ENCODE measurements at places on chromosomes 12 and 14. TPM values are rescaled to one million over a fixed set of nuclear protein-coding genes. Genes with fewer than 3 reads are reported as not detected.

FAM222A gene
- total RNA-seq, result 1.7 TPM

EXOC3L4 gene
- not detected for total RNA-seq

GRCh38 chr12:128318341-128318740, 51.4 kb downstream of the TMEM132C start:
- no peak for DNase-seq
- no peaks in the 10 kb centered on the region for H3K27me3 ChIP-seq
- no peaks in the 10 kb centered on the region for H3K4me1 ChIP-seq
- no peak overlapping the region for H3K27ac ChIP-seq

SERPINA9 gene
- total RNA-seq, result not detected

FAM186B gene
- 0.33 TPM for total RNA-seq

GRCh38 chr12:25578411-25579143, 25.5 kb upstream of the LMNTD1 start:
- no peak overlapping the region for H3K27ac ChIP-seq
- peaks cover under 1% of the 10 kb centered on the region for H3K27me3 ChIP-seq
- no peaks in the 10 kb centered on the region for H3K36me3 ChIP-seq
- no peaks in the 10 kb centered on the region for H3K4me1 ChIP-seq
- DNase-seq, result no peak

RNFT2 gene
- total RNA-seq, result 6.6 TPM

GRCh38 chr14:37588956-37589714, 5.9 kb downstream of the FOXA1 start:
- peaks cover 6% of the 10 kb centered on the region for H3K4me1 ChIP-seq
- H3K4me3 ChIP-seq, result no peak overlapping the region
- peaks cover 100% of the 10 kb centered on the region for H3K27me3 ChIP-seq
- H3K27ac ChIP-seq, result no peak overlapping the region
- no peak for DNase-seq

RASAL1 gene
- total RNA-seq, result not detected

TGM1 gene
- 3.9 TPM for total RNA-seq

DNA sequence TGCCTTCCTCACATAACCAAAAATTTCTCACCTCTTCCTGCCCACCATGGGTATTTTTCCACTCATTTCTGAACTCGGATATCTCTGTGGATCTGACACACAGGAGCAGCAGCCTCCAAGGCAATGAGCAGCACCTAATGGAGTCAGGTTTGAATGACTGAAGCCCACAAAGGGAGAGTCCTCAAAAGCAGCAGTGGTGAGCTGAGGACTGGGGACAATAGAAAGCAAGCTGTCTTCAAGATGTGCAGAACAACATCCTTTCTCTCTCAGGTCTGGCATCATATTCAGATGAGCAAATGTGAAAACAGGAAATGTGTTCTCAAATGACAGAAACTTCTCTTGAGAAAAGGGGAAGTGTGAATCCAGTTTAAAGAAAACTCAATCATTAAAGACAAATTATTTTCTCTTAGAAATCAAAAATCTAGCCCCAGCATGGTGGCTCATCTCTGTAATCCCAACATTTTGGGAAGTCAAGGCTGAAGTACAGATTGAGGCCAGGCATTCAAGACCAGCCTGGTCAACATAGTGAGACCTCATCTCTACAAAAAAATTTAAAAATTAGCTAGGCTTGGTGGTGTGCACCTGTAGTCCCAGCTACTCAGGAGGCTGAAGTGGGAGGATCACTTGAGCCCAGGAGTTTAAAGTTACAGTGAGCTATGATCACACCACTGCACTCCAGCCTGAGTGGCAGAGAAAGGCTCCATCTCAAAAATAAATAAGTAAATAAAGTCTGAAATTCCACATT, 54.2 kb downstream of the C12orf42 start:
- no peaks in the 10 kb centered on the region for H3K4me1 ChIP-seq
- H3K27ac ChIP-seq, result no peak overlapping the region
- no peak for DNase-seq
- no peaks in the 10 kb centered on the region for H3K27me3 ChIP-seq
- no peak overlapping the region for H3K4me3 ChIP-seq

- H3K4me1 ChIP-seq, result no peaks in the 10 kb centered on the region
- H3K36me3 ChIP-seq, result no peaks in the 10 kb centered on the region
- H3K4me3 ChIP-seq, result no peak overlapping the region
- H3K27ac ChIP-seq, result no peak overlapping the region
Measured at GRCh38 chr12:107225635-107226034, 132.3 kb upstream of the CRY1 start.

DNA sequence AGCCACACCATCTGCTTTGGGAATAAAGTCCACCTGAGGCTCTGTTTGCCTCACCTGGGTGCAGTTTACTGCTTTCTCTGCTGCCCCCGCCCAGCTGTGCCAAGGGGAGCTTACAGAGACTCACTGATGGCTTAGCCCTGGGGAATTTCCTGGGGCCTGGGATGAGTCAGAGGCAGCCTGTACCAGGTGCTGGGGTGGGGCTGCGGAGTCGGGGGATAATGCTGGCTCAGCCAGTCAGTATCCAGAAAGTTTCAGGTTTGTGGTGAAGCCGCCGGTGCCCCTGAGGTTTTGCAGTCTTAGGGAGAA, 22.3 kb downstream of the PLEKHG3 start:
- H3K4me3 ChIP-seq, result no peak overlapping the region
- no peaks in the 10 kb centered on the region for H3K4me1 ChIP-seq
- H3K27me3 ChIP-seq, result no peaks in the 10 kb centered on the region
- no peak overlapping the region for H3K27ac ChIP-seq

DNA sequence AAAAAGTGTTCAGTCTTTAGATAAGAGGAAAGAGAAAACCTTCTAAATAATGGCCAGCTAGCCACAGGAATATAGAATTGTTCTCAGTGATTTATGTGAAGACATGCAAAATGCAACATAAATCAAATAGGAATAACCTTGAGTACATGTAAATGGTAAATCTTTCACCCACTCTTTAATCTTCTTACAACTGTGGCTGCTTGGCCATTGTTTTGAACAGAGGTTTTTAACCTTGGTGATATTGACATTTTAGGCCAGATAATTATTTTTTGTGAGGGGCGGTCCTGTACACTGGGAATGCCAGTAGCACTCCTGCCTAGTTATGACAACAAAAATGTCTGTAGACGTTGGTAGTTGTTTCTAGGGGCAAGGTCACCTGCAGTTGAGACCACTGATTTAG, 479.9 kb upstream of the NOVA1 start:
- no peaks in the 10 kb centered on the region for H3K4me1 ChIP-seq
- no peak overlapping the region for H3K4me3 ChIP-seq
- no peak overlapping the region for H3K27ac ChIP-seq
- H3K27me3 ChIP-seq, result no peaks in the 10 kb centered on the region

RPL10L gene
- not detected for total RNA-seq

GRCh38 chr12:9079883-9080675, 35.6 kb downstream of the A2M start:
- H3K4me1 ChIP-seq, result no peaks in the 10 kb centered on the region
- DNase-seq, result no peak
- H3K36me3 ChIP-seq, result no peaks in the 10 kb centered on the region
- no peak overlapping the region for H3K4me3 ChIP-seq

DNA sequence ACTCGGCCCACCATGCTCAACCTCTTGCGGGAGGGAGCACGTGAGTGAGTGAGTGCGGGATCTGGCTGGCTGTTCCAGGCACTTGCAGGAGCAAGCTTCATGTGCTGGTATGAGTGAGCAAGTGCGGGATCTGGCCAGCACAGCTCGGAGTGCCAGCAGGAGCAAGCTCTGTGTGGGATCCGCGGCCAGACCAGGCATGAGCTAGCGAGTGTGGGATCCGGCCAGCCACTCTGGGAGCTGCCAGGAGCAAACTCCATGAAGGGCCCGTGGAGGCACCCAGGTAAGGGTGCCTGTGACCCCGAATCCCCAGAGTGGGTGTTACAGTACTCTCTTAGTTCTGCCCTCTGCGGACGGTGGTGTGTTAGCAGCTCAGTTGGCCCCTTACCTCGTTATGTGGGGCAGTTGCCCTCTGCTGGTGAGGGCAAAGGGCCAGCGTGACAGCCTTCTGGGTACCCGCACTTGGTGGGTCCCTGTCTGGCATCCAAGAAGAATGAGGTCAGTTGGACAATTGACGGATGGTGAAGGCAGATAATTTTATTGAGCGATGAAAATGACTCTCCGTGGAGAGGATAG, 38.3 kb downstream of the RAD51B start:
- no peak for DNase-seq
- peaks cover 10% of the 10 kb centered on the region for H3K4me1 ChIP-seq
- H3K27ac ChIP-seq, result no peak overlapping the region
- H3K4me3 ChIP-seq, result no peak overlapping the region

- H3K4me3 ChIP-seq, result no peak overlapping the region
- no peaks in the 10 kb centered on the region for H3K27me3 ChIP-seq
- H3K27ac ChIP-seq, result no peak overlapping the region
- no peak for DNase-seq
- no peaks in the 10 kb centered on the region for H3K36me3 ChIP-seq
Measured at GRCh38 chr14:94615823-94616570, 3.8 kb downstream of the SERPINA3 start.

DNA sequence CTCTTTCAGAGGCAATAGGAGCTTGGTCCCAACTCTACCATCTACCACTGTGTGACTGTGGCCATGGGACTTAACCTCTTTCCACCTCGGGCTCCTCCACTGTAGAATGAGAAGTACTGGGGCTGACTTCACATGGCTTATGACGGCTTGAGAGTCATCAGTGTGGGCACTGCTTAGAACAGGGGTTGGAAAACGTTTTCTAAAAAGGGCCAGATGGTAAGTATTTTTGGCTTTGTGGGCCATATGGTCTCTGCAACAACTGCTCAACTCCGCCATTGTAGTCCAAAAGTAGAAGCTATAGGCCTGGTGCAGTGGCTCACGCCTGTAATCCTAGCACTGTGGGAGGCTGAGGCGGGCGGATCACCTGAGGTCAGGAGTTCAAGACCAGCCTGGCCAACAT, 69.2 kb upstream of the LTA4H start:
- H3K36me3 ChIP-seq, result no peaks in the 10 kb centered on the region
- no peaks in the 10 kb centered on the region for H3K27me3 ChIP-seq
- no peak overlapping the region for H3K4me3 ChIP-seq
- DNase-seq, result no peak
- peaks cover 31% of the 10 kb centered on the region for H3K4me1 ChIP-seq
- no peak overlapping the region for H3K27ac ChIP-seq
